ENCODE measurements at places on chromosomes 3 and 15.

DNA sequence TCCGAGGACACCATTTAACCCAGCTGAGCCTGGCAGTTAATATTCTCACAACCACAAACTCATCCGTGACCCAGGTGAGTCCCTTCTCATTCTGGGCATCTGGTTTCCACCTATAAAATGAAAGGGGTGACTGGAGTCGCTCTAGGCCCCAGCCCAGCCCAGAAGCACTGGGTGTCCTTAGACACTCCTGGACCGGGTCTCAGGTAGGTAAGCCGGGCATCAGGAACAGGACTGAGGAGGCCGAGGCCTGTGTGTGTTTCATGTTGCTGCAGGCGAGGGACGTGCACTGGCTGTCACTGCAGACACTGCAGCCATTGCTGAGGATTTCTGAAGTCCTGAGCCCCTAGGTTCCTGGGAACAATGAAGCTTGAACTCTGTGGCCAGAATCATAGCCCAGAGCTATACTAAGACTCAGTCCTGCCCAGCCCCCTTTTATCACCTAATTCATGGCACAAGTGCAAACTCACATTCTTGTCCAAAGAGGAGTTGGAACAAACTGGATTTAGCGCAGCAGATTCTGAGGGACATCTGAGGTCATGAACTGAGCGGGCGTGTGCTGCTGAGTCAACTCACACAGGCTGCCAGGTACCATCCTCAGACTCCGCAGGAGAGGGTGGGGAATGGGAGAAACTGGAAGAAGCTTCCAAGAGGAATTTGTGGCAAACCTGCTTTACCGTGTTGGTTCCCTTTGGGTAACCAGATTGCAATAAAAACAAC, 184.9 kb downstream of the FAM43A start:
- no peak for DNase-seq

DNA sequence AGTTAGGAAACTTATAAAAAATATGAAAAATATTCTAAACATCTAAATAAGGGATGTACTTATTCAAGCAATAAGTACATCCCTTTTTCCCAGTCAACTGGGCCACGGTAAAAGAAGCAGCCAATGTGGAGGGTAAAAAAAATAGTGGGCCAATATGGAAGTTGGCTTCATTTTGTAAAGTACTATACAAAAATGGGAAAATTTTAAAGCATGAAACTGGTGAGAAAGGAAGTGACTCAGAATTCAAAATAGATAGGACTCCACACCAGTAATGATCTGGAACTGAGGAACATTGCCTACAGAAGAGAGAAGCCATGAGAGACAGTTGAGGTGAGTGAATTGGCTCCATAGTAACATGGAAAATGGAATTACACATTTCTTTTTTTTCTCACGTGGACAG, 108.9 kb downstream of the FNDC3B start:
- DNase-seq, result no peak

GRCh38 chr15:46442901-46443590, 808.2 kb downstream of the SQOR start:
- no peak for DNase-seq

- no peak for DNase-seq
These were observed 77.6 kb downstream of the ST8SIA2 start for GRCh38 chr15:92471288-92471687.
